ENCODE measurements at places on chromosomes 11 and 22.
A peak's percentile ranks its signal among the peaks of the same experiment; 100 is the strongest.

GRCh38 chr11:128653801-128654231, 40.1 kb upstream of the FLI1 start:
- no peak for DNase-seq

- no peak for DNase-seq
Measured at GRCh38 chr11:76313271-76313670, 67.7 kb downstream of the THAP12 start.

GRCh38 chr11:67252831-67253239, 13.4 kb upstream of the GRK2 start:
- DNase-seq: no peak

DNA sequence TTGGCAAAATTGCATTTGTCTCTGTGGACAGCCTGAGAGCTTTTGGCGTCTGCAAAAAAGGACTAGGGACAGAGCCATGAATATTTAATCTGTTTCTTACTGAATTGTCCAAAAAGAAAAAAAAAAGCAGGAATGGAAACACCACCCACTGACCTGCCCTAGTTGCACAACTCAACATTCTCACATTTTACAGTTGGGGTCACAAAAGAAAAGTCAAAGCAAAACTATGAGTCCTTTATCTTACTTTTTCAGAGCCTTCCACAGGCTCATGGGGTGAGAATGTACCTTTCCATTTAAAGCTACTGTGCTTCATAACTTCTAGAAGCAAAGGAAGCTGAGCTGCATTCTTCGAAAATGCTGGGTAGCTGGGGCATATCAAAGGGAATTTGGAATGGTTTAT, 225.7 kb downstream of the FAM76B start:
- DNase-seq: no peak

- DNase-seq: peak; percentile 95
Measured at GRCh38 chr11:123511037-123511870, 81.2 kb downstream of the GRAMD1B start.

- DNase-seq: no peak
Measured at GRCh38 chr11:15185021-15185420, 70.3 kb downstream of the INSC start.

GRCh38 chr11:13376402-13376801, 86.6 kb downstream of the BTBD10 start:
- no peak for DNase-seq

GRCh38 chr11:10575346-10576034, 7.0 kb upstream of the LYVE1 start:
- DNase-seq: no peak

GRCh38 chr11:35346472-35347156, 72.7 kb downstream of the SLC1A2 start:
- DNase-seq: no peak

DNA sequence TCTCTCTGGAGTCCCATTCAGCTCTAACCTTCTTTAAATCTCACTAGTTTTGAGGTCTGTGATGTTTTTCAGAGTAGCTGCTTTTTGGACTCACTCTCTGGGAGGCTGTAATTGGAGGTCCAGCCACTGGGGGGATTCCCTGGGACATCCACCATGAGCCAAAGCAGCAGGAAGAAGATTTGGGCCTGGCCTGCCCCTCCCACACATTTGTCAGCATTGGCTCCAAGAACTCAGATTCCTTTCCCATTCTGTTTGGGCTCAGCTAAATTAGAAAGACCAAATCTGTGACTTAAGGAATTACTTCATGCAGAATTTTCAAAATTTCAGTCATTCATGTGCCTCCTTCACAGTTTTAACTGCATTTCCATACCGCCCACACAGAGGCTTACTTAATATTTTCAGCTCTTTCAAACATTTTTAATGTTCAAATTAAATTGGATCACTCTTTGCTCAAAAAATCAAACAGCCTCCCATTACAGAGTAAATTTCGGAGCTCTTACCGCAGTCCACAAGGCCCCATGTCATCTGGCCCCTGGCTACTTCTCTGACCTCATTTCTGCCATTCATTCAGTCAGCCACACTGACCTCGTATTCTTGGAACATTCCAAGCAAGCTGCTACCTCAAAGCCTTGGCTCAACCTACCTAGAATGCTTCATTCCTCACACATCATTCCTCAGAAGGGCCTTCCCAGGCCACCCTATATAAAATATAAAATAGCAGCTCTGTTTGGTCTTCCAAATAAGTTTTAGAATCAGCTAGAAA, 54.5 kb upstream of the RRAS2 start:
- peak; percentile 57 for DNase-seq

DNA sequence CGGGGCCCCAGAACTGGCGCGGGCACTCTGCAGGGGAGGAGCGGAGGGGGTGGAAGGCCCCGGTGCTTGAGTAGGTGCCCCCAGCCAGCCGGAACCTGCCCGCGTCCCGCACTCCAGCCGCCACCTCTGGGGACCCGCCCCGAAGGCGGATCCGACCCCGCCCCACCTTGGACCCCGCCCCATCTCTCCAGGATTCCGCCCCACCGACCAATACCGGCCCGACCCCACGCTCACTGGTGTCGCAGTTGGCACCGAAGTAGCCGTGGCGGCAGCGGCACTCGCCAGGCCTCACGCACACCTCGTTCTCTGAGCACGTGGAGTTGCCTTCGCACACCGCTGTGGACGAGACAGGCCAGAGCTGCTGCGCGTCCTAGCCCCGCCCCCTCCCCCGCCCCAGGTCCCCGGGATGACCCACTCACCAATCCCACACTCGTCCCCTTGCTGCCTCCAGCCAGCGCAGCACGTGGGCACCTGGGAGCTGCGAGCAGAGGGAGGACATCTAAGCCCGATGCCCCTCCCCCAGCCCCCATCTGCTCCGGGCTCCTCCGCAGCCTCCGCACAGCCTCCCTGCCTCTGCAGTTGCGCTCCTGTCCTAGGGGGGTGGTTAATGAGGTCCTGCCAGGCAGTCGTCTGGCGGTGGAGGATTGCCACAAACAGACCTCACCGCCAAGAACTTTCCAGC, 6.0 kb downstream of the SCARF2 start:
- DNase-seq: no peak

DNA sequence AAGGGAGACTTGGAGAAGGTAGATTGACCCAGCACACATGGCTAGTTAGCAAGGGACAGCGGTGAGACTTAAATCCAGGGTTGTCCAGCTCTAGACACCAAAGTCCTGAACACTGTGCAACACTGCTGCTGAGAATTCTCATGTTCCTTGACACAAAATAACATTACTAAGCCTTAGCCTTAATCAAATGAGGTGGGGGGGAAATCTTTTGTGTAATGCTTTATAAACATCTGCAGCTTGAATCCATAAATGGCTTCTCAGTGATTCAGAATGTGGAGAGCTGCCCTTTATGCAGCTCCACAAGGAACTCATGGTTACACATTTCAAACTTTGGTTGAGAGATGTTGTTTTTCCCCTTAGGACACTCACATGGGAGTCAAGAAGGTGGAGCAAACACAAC, 80.0 kb downstream of the CD44 start:
- no peak for DNase-seq

DNA sequence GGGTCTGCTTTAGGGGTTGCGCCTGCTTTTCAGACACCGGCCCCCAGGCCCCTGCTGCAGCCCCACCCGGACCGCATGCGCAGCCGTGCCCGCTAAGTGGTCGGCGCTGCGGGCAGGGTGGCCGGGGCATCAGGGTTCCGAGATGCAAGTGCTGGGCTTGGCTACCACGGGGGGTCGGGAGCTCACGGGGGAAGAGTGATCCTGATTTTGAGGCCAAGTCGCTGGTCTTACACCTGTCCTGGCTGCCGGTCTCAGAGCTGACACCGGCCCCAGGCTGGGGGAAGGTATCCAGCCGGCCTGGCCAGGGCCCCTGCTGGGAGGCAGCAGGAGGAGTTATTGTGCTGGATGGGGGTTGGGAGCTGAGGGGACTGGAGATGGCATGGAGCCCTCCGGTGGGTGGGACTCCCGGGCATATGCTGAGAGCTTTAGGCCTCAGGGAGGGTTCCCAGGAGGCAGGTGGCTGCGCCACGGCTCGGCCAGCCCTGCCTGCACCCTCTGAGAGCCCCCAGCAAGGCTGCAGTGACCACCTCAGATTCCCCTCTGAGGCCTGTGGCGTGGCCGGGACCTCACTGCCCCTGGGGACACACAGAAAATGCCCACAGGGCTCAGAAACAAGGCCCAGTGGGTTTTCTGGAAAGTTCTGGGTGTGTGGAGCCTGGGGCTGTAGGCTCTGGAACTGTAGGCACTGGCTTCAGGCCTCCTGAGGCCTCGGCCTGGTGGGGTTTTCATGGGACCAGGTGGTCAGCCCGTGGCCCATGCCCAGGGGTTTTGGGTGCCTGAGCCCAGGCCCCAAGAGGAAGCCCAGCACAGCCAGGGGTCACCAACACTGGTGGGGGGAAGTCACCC, 4.4 kb upstream of the MUC5AC start:
- no peak for DNase-seq

Measured in HAP-1 (cell line).